Stimulated activated CD8-positive, alpha-beta memory T cell treated with anti-CD3 and anti-CD28 coated beads, Interleukin-15, amount 100 ng/mL, for 48 hours (primary cell): ENCODE measurements at places on chromosomes 12 and 14.

DNA sequence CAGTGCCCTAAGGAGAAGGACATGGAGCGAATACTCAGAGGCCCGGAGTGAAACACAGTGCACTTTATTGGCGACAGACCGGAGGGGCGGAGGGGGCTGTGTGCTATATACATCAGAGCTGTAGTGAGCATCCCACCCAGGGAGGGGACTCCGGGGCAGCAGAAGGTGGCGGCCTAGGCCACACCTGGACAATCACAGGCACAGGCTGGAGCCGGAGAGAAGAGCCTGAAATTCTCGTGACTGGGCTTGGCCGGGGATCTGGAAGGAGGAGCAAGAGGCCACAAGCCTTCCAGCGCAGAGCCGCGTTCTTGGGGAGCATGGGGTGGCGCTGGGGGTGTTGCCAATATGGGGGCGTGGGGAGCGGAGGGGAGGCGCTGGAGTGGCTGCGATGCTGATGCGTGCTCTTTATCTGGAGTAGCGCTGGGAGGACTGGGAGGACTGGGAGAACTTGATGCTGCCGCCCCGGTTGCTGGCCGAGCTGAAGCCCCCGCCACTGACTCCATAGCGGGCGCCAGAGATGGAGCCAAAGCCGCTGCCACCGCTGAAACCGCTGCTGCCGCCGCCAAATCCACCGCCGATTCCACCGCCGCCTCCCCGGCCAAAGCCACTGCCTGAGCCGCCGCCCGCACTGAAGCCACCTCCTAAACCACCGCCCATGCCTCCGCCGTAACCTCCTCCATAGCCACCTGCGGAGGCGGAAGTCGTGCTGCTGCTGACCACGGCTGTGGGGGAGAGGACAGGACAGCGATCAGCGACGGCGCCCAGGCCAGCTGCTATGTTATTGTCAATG, 6.1 kb downstream of the KRT3 start:
- DNase-seq: no peak

DNA sequence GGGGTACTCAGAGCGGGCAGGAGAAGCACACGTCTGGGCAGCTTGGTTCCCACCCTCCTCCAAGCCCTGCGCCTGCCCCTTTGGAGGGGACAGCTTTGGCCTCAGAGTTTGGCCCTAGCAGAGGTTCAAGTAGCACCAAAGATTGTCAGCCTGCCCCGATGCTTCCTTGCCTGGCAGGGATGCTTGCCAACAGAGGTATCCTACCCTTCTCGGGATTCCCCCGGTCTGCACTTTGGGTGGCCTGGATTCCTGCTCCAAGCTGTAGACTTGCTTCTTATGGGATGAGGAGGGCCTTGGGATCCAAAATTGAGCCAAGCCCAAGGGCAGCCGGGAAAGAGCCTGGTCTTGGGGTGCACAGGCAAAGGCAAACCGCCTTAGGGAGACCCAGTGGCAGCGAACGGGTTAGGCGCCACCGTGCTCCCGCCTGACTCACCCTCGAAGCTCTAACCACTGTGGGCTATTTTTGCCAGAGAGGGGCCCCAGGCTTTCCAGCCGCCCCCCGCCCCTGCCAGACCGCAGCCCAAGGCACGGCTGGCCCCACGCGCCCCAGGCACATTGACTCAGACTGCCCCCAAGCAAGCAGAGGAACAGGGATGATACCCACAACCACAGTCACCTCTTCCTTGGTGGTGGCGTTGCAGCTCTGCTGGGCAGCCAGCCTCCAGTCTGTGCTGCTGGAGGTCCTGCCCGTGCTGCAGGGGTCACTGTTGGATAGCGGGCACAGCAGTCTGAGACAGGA, 847 bp upstream of the WNT10B start:
- peak; percentile 68 for DNase-seq

DNA sequence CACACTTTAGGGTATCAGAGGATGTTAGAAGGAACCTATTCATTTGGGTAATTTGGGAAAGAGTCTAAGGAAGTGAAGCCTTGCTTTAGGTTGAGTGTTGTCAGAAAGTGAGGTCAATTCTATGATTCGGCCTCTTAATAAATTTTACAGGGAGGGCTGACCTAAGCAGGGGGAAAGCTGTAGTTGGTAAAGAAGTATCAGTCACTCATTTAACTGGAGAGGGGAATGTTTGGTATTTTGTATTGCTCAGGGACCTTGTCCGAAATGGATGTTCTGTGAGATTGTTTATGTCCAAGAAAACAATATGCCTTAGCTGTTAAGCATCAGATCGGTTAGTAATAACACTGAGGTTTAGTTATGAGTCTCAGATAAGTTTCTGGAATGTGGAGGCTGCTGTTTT, 7.3 kb downstream of the CAND1 start:
- no peak for DNase-seq

GRCh38 chr14:32259368-32260013, 56.4 kb upstream of the RNU6-8 start:
- DNase-seq: no peak

DNA sequence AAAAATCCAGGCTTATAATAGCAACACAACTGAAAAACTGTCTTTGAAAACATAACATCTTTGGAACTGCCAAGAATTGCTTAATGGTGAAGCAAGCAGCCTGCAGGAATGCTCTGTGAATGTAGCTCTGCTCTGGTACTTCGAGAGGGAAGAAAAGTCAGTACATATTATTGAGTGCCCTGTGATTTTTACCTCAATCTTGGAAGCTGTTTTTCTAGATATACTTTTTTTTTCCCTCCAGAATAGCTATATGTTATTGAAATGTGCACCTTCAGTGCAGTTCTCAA, 508.1 kb downstream of the PCNX1 start:
- DNase-seq: no peak

GRCh38 chr14:101489092-101489760, 72.1 kb upstream of the DIO3 start:
- DNase-seq: no peak

DNA sequence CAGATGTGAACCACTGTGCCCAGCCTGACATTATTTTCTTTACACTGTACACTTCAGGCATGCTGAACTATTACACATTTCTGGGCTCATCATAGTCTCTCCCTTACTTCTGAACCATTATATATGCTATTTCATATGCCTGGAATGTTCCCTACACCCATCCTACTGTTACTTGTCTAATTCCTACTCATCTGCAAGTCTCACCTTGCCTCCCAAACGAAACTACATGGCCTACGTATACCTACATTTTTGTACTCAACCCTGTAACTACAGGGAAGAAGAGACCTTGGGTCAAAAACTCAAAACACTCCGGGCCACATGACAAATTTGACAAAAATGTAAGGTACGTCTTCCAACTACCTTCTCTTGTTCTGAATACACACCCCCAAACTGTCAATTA, 9.5 kb upstream of the EEA1 start:
- no peak for DNase-seq

DNA sequence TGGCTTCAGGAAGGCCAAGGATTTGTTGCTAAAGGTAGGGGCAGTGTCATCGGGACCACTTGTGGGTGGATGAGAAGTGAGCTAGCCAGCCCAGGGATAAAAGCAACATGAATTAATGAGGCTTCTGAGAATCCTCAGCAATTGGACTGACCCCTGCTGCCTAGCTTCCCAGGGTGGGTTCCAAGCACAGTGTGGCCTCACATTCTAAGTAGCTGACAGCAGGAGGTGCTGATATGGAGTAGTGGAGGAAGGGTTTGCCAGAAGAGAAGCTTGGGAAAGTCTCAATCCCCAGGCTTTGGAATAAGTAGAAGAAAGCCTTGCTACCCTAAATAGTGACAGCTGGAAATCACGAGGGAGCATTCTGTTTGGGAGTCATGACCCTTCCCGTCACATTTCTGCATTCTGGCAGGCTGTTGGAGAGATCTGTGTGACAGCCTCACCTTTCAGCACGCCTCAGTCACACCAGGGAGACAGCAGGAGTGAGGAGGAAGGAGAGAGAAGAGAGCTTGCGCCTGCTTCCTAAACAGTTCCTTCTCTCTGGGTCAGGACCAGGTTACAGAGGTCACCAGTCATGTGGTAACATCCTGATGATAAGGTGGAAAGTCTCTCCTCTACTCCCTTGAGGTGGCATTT, 31.2 kb downstream of the DACT1 start:
- DNase-seq: no peak

- DNase-seq: no peak
Observed at GRCh38 chr14:95649230-95649629, 37.0 kb upstream of the TCL1B start.

DNA sequence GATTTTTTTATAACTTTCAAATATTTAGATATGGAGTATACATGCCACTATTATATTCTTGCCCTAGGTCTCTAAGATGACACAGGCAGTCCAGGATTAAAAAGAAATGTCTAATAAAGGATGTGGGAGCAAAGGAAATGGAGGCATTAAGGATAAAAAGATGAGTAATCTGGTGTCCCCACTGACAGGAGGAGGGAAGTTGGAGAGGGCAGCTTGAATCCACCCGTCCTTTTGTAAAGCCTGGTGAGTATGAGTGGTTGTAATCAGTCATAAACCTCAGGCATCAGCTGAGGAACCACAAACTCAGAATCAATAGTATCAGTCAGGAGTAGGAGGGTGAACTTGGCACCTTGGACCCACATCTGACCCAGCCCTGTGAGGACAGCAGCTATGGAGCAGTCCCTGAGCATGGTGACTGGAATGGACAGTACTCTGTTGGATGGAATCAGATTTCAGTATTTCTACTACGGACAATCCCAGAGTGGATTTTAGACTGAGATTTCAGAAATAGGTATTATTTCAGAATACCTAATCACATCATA, 100.5 kb downstream of the EXOC5 start:
- no peak for DNase-seq

- no peak for DNase-seq
Observed at GRCh38 chr12:129119537-129119936, 266.3 kb downstream of the GLT1D1 start.

DNA sequence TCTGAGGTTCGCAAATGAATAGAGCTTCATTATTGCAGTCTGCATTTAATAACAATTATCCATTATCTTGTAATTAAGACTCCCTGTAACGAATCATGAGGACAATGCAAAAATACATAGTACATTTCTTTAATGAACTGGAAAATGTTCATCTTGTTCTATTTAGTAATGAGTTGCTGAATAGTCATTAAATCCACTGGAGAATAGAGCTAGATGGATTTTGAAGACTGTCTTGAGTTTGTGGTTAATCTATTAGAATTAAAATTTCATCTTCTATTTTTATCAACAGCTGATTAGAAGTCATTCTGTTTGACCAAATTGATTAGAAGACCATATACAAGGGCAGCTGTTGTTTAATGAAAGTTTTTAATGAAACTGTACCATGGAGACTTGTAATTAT, 107.2 kb downstream of the DERA start:
- no peak for DNase-seq

DNA sequence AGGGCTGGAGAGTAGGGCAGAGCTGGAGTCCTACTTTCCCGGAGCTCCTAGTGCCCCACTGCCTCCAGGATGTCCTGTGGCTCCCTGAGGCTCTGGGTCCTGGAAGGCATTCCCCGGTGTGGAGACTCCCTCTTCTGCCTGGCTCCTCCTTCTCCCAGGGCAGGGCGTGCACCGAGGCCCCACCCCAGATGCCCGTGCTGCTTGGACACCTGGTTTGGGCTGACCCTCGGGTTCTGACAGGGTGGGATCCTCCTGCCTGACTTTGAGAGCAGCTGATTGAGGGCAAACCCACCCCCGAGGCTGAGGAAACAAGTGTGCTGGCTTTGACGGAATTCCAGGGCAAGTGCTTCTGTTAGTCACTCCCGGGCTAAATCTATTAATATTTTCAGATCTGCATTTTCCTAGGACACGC, 15.4 kb downstream of the TEAD4 start:
- DNase-seq: no peak

DNA sequence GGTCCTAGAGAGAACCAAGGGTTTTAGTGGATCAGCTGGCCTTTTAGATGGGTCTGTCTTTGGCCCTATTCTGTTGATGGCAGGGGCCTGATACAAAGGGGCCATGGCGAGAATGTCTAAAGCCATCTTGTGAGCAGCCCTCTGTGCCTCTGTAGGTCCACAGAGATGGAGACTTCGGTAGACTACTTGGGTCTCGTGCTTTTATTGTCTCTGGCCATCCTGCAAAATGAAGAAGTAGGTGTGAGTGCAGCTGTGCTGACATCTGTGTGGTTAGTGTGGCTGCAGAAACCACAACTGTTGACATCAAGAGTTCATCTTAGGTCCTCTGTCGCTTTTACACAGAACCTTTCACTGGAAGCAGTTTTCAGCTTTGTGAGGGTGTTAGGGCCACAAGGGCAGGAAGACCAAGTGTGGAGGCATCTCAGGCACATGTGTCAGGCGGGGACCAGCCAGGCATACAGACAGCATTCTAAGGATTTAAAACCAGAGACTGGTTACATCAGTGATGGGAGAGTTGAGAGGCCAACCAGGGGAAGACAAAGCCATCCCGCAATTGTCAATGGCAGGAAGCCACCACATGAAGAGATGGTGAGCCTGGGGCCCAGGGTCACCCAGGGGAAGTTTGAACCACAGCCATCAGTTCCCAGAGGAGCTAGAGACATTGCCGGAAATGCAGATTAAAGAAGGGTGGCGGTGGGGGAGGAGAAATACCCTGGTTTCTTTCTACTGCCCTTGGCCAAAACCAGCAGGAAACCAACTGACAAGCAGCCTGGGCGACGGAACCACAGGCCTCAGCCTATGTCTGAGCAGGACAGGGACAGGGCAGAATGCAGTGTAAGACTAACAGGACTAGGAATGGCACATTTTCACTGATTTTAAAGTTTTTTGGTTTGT, 13.0 kb upstream of the TPCN1 start:
- peak; percentile 68 for DNase-seq

DNA sequence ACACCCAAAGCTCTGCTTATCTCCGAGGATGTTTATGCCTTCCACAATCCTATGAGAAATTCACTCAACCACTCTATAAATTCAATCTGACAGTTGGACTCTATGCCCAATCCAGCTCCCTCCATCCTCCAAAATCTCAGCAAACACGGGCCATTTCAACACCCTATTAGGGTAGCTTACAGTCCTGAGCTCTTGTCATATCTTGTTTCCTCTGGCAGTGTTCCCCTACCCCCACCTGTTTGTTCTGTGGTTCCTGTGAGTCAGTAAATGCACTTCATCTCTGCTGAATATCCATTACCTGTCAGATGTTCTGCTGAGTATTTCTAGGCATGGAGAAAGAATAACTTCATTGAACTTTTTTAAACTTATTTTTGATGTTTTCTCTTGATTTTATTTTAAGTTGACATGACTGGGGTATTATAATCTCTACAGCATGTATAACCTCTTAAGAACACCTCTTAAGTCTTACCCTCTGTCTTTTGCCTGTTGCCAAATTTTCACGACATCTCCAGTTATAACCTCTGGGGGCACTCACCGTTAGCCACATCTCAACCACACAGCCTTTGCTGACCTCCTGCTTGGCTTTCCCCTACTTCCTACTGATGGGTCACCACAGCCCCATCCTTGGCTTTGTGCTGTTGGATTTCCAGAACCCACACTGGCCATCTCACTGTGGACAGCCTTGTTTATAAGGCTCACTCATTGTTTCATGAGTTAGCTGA, 317.0 kb upstream of the TMPO start:
- no peak for DNase-seq

- no peak for DNase-seq
Observed at GRCh38 chr12:42705863-42706262, 116.3 kb upstream of the PRICKLE1 start.

- no peak for DNase-seq
Observed at GRCh38 chr12:125140279-125141209, 75.3 kb downstream of the AACS start.

GRCh38 chr14:48792376-48793024, 793.7 kb downstream of the RPS29 start:
- no peak for DNase-seq

GRCh38 chr12:104969343-104969742, 11.3 kb upstream of the SLC41A2 start:
- no peak for DNase-seq

GRCh38 chr12:38152816-38153736, 163.5 kb upstream of the ALG10B start:
- DNase-seq: no peak
